ENCODE measurements at places on chromosomes 2 and 18.

GRCh38 chr2:148048475-148049221 lies 27.8 kb downstream of the MBD5 start:
- DNase-seq: no peak

DNA sequence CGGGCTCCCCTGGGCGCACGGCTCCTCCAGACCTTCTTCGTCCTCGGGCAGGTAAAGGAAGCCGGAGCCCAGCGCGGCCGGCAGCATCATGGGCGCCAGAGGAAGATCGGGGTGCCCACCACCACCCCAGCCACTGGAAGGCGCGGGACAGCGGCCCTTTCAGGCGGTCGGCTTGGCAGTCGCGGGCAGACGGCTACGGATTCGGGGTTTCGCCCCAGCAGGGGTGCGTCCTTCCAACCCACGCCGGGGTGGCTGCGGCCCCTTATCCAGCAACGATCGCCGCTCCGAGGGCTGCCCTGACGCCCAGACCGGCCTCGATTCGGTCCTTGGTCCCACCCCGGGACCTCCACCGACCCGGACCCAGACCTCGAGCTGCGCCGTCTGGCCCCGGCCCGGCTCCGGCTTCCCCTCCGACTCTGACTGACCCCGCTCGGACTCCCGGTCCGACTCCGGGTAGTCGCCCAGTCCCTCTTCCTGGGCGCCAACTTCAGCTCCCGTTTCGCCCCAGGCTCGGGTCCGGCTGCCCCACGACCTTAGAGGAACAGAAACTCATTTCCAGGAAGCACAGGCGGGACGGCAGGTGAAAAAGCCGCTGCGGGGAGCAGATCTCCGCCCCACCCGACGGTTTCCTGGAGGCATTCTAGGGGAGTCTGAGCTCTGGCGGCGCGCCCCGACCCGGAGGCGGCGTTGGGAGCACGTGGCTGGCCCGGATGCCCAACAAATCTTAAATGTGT lies 30.2 kb upstream of the SSB start:
- DNase-seq: peak; percentile 24

DNA sequence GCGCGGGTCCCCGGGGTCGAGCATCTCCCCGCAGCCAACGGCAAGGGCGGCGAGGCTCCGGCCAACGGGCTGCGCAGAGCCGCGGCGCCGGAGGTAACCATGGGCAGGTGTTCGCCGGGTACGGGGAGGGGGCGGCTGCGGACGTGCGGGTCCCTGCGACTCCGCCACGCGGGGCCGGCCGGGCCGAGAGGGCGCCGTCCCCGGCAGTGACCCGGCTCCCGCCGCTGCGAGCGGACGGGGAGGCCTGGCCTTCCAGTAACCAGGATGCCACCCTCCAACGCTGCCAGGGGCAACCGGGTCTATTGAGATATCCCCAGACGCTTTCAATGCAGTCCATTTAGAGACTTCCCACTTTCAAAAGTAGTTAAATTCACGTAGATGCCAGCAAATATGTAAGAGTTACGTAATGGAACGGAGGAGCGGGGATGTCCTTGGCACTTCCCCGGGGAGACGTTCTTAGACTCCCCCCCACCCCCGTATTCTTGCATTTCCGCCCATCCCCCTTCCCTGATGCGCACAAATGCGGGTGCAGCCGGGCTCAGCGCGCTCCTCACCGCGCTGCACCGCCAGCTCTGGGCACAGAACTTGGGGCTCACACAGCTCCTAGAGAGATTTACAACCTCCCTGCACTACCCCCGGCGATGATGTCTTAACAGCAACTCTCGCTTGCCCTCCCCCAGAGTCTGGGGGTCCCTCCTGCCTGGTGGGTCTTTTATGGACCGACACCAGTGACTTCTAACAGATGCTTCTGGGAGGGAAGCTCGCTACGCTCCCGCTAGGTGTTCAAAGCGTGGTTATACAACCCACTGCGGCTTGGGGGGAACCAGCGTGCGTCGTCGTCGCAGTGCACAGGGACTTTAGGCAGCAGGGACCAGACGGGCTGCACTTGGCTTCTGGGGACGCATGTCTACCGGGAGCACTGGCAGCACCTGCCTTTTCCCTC lies 657 bp downstream of the SGPP2 start:
- DNase-seq: peak; percentile 45

GRCh38 chr18:35142275-35142615 lies 98.6 kb upstream of the ZNF397 start:
- no peak for DNase-seq

- DNase-seq: peak; percentile 37
Measured at GRCh38 chr2:233915128-233915527, 2.0 kb upstream of the TRPM8 start.
